ENCODE measurements at places on chromosomes 4 and X. TPM values are rescaled to one million over a fixed set of nuclear protein-coding genes. Genes with fewer than 3 reads are reported as not detected.

The NKX1-1 gene
- not detected for polyA plus RNA-seq

The MMGT1 gene
- polyA plus RNA-seq: 8.1 TPM

The GALNT7 gene
- 19.1 TPM for polyA plus RNA-seq

The ZNF718 gene
- polyA plus RNA-seq: 1.1 TPM

The ATOH1 gene
- polyA plus RNA-seq: not detected

The TEC gene
- polyA plus RNA-seq: 0.39 TPM

The FAAH2 gene
- polyA plus RNA-seq: not detected

The SMIM10 gene
- polyA plus RNA-seq: 6.0 TPM

The DUX4 gene
- polyA plus RNA-seq: not detected

The GPC3 gene
- polyA plus RNA-seq: not detected

The GRID2 gene
- not detected for polyA plus RNA-seq

The BRS3 gene
- not detected for polyA plus RNA-seq

The STPG2 gene
- not detected for polyA plus RNA-seq

The USP17L12 gene
- not detected for polyA plus RNA-seq

The SULT1B1 gene
- 0.05 TPM for polyA plus RNA-seq

The SERPINA7 gene
- not detected for polyA plus RNA-seq

The PLP2 gene
- polyA plus RNA-seq: 149 TPM

The FAM120C gene
- 3.5 TPM for polyA plus RNA-seq

The JCHAIN gene
- 0.86 TPM for polyA plus RNA-seq

The AMTN gene
- not detected for polyA plus RNA-seq

The EREG gene
- 0.26 TPM for polyA plus RNA-seq

Data from IMR-90 (cell line).